ENCODE measurements at places on chromosomes 2 and 18.
A peak's percentile ranks its signal among the peaks of the same experiment; 100 is the strongest.

DNA sequence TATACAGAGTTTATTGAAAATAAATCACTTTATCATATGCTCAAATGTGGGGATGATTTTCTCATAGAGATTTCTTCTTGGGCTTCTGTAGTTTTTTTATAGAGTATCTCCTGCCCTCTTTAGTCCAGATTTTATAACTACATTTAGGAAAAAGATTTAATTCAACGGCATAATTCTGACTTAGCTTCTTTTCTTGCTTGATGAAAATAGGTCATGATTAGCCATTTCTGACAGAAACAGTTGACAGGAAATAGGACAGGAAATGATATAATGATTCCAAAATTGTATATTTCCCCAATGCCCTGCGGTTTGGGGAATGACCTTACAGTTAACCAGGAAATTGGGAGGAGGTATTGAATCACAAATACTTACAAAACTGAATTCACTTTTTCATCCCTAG lies 1531.9 kb upstream of the ACVR2A start:
- no peak for DNase-seq

- DNase-seq: no peak
Measured at GRCh38 chr2:76415821-76416220, 705.1 kb upstream of the GCFC2 start.

DNA sequence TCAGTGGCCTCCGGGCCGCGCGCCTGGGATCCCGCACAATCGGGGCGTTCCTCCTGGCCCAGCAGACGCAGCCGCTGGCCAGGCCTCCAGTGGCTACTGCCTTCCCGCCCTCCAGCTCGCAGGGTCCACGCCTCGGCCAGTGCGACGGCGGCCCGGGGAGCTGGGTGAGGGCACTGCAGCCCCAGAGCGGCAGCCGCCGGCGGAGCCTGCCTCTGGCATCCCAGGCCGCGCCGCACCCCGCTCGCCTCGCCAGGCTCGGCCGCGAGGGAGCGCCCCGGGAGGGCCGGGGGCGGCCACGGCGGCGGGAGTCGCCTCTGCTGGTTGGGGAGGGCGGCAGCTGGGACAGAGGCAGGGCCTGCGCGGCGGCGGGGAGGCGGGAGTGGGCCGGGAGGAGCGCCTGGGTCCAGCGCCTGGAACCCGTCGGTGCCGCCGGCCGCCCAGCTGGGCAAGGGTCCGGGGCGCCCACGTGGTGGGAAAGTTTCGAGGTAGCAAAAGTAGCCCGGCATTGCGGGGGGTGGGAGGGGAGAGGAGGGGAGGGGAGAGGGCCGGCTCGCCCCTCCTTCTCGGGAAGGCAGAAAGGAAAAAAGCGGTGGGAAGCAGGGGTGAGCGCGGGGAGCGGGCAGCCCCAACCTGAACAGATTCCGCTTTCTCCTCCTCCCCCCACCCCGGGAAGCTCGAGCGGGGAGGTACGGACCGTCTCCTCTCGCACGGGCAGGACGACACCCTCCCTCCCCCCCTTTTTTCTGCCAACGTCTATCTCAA lies 1.5 kb upstream of the INHBB start:
- peak; percentile 28 for DNase-seq

GRCh38 chr2:233925402-233925801 lies 8.2 kb downstream of the TRPM8 start:
- no peak for DNase-seq

GRCh38 chr2:39942950-39943349 lies 163.9 kb upstream of the THUMPD2 start:
- DNase-seq: no peak

DNA sequence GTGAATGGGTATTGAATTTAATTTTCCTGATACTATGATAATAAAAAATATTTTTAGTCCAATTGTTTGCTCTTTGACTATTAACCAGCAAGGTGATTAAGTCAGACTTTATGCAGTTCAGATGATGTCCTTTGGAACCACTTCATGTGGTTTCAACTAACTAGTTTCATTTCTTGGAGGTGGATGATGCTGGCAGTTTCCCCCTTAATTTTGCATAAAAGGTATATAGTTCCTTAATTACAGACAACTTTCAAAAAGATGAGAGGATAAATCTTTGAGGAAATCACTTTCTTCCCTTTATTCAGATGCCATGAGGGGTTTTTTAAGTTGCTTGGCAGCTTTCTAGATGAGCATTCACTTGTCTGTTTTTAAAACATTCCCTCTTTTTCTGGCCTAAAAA lies 223.1 kb downstream of the PHLPP1 start:
- no peak for DNase-seq

GRCh38 chr2:99032786-99033185 lies 96.8 kb upstream of the CRACDL start:
- no peak for DNase-seq

- DNase-seq: peak; percentile 67
Measured at GRCh38 chr18:8711736-8712135, 6.4 kb downstream of the MTCL1 start.

DNA sequence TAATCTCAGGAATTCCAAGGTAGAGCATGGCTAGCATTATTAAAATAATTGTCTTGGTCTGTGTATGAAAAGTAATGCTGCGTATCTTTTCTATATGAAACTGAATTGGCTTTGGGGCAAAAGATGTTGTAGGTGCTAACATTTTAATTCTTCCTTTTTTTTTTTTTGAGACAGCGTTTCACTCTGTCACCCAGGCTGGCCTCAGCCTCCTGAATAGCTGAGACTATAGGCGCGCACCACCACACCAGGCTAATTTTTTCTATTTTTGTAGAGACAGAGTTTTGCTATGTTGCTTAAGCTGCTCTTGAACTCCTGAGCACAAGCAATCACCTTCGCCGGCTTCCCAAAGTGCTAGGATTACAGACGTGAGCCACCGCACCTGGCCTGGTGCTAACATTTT lies 172.6 kb upstream of the STON1 start:
- DNase-seq: no peak

DNA sequence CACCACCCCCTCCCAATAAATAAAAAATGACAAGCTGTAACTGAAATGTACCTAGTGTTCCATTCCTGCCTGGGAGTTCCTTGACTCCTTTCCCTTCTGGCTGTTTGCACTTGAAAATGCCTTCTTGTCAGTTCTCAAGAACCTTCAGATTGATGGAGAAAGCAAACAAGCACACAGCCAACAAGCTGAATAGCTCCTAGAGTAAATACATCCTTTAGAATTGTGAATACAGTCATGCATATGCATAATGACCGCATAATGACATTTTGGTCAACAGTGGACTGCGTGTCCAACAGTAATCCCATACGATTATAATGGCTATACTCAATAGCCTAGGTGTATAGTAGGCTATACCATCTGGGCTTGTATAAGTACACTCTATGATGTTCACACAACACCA lies 97.0 kb downstream of the LYPD6 start:
- no peak for DNase-seq

- no peak for DNase-seq
Measured at GRCh38 chr2:60526623-60527022, 26.8 kb downstream of the BCL11A start.

DNA sequence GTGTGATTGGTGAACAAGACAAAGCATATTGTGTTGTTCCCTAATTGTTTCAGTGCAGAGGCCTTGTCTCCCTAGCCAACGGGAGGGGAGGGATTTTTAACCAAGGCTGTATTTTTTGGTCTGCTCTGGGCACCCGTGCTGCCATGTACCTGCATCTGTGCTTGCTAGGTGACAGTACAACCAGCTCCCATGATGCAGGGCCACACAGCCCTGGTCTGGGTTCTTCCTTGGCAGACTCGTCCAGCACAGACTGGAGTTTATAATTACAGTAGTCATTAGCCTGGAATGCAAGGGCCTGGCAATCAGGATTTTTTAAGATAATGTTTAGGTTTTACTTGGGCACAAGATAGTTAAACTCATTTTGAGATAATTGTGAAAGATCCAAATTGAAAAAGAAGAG lies 36.4 kb downstream of the TCF7L1 start:
- no peak for DNase-seq

- no peak for DNase-seq
Measured at GRCh38 chr2:62478093-62478580, 27.9 kb downstream of the TMEM17 start.

- peak; percentile 38 for DNase-seq
Measured at GRCh38 chr2:168119515-168120141, 127.8 kb downstream of the STK39 start.

DNA sequence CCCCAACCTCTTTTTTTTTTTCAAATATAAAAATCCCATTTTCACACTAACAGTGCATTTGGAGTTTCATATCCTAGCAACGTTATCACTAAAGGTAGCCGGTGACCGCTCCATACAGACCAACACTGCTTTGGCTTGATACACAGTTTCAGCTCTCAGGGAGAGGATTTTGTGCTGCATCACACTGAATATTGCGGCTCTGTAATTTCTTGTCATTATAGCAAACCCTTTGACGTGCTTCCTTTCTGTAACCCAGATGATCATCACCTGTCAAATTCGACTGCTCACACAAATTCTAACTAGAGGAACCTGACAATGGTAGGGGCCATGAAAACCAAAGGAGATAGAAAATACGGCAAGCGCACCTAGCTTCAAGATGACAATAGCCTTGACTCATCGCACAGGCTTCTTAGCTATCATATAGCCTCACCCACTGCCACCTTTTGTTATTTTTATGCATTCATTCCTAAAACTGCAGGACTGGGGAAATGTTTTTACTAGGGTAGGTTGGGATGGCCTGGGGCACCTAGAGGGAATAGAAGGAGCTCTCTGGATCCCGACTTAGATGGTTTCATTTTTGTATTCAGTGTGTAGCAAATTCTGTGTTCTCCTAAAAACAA lies 582.9 kb upstream of the PIK3C3 start:
- peak; percentile 39 for DNase-seq

DNA sequence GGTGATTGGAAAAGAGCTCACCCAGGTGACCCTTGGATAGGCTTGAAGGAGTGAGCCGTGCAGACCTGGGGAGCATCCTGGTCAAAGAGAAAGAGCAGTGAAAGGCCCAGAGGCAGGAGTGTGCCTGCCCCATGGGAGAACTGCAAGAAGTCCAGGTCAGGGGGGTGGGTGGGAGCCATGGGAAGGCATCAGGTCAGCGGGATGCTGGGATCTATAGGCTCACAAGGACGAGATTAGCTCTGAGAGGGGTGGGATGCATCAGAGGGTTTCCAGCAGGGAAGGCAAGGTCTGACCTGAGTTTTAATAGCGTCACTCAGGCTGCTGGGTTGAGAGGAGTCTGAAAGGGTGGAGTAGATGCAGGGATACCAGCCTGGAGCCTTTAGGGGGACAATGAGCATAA lies 158.6 kb downstream of the SMAD7 start:
- DNase-seq: no peak

DNA sequence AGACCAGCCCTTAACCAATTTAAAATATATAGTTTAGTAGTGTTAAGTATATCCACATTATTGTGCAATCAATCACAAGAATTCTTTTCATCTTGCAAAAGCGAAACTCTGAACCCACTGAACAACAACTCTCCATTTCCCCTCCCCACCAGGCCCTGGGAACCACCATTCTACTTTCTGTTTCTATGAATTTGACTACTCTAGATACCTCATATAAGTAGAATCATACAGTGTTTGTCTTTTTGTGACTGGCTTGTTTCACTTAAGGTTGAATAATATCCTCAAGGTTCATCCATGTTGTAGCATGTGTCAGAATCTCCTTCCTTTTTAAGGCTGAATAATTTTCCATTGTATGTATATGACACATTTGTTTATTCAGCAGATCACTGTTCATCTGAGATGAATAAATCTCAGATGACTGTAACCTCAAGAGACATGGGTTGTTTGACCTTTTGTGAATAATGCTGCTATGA lies 8.1 kb upstream of the SOS1 start:
- no peak for DNase-seq

GRCh38 chr2:127853671-127854070 lies 4.3 kb downstream of the POLR2D start:
- DNase-seq: no peak

- DNase-seq: no peak
Measured at GRCh38 chr2:172986040-172986439, 89.6 kb upstream of the MAP3K20 start.

GRCh38 chr18:12017081-12017480 lies 35.8 kb downstream of the IMPA2 start:
- DNase-seq: no peak

DNA sequence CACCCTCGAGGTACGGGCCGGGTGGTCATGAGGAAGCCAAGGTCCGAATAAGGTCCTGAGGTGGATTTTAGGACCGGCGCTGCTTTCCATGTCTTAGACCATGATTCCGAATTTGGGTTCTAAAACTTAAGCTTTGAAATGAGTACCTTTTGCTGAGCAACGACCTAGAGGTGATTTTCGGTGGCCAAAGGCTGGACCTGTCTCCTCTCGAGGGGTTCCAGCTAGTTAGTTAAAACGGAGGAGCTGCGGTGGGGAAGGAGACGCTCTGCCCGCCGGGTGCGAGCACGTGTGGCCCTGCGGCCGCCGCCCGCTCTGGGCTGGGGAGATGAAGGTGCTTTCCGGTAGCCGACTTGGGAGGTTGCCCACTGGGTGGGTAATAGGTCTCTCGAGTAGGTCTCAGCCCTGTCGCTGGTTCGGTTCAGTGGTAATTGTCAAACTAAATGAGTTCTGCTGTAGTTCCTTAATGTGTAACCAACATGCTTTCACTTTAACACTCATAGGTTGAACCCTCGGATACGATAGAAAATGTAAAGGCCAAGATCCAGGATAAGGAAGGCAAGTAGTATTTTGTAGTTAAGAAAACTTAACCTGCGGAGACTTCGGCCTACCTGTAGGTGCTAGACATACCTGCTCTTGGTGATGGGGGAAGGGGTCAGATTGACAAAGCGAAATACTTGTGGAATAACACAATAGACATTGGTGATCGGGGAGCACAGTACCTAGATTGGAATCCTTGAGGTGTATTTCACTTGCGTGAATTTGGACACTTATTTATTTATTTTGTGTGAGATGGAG lies 572 bp downstream of the RPS27A start:
- DNase-seq: no peak

- DNase-seq: no peak
Measured at GRCh38 chr2:222566229-222566628, 89.7 kb downstream of the FARSB start.

GRCh38 chr2:146754606-146755005 lies 1090.2 kb upstream of the ACVR2A start:
- no peak for DNase-seq

DNA sequence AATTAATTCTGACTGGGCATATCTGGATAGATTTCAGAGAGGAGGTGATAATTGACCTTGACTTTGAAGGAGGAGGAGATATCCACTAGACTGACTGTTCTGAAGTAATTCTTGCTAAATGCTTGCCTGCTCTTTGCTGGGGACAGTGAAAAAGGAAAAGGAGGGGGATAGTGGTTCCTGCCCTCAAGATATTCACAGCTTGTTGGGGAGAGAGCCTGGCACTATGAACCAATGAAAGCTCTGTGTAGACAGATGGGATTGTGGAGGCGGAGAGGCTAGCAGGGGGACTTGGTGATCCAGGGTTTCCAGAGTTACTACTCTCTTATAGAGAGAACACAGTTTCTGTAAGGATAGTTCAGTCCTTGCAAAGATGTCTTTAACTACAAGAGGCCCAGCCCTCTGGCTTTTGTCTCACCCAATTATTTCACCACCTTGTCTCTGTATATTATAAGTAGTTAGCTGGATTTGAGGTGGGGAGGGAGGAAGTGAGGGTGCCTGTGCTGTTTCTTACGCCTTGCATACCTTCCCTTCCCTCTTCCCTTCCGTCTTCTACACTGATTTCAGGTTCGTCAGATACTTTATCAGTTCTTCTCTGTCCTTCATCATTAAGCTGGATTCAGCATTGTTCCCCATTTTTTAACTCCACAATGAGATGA lies 190.4 kb downstream of the PRKCE start:
- no peak for DNase-seq

Data from COR-L47 (cell line).